Stimulated activated CD4-positive, alpha-beta T cell treated with anti-CD3 and anti-CD28 coated beads, TNF-alpha, amount 100 ng/mL, for 4 hours (primary cell): ENCODE measurements at places on chromosomes 13 and 19.

DNA sequence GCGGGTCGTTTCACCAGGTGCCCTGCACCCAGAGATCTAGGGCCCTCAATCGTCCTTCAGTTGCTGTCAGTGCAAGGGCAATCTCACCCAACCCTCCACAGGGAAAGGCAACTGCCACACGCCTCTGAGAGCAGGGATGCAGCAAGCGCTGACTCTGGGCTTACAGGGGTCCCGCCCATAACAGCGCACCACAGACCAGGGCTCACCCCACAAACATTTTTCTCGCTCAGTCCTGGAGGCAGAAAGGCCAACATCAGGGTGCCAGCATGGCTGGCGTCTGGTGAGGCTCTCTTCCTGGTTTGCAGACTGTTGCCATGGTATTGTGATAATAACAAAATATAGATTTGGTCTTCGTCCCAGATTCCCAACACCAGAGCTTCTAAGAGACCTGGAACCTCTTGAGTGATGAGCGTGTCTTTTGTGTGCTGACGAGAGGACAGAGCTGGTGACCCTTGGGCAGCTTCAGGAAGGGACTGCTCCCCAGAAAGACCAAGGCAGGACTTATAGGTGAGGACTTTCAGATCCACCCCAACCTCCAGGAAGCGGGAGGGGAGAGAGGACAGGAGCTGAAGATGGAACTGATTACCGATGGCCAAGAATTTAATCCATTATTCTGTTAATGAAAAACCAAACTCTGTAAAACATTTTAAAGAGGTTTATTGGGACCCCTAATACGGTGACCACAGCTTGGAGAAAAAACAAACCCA, 51.3 kb downstream of the C13orf46 start:
- no peak for DNase-seq

DNA sequence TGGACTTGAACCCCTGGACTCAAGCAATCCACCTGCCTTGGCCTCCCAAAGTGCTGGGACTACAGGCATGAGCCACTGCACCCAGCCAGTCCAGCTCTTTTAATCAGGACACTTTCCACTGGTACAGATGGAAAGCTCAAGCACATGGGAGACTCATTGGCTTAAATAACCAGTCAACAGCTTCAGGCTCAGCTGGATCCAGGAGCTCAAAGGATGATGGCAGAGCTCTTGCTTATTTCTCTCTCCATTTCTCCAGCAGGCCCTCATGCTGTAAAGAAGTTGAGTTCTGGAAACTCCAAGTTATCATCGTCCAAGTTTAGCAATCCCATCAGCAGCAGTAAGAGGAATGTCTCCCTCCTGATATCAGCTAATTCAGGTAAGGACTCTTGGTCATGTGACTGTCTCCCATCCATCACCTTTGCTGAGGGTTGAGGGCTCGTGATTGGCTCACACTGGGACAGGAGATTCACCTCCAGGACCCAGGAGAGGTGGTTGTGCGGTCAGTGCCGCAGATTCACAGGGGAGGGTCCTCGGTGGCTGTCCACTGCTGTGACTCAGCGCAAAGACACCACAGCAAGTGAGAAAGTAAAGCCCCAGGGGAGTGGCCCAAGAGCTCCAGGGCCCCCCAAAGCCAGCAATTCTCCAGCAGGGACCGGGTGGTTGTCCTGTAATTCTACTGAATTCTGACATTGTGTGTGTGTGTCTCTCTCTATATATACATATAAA, 5.1 kb downstream of the CCL25 start:
- no peak for DNase-seq

DNA sequence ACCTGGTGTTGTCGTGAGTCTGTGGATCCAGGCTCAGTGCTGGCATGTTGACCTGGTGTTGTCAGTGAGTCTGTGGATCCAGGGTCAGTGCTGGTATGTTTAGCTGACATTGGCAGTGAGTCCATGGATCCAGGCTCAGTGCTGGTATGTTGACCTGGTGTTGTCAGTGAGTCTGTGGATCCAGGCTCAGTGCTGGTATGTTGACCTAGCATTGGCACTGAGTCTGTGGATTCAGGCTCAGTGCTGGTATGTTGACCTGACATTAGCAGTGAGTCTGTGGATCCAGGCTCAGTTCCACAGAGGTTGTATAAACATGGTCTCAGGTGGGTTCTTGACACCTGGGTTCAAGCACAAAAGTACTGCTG, 16.8 kb upstream of the PDCD2L start:
- no peak for DNase-seq

DNA sequence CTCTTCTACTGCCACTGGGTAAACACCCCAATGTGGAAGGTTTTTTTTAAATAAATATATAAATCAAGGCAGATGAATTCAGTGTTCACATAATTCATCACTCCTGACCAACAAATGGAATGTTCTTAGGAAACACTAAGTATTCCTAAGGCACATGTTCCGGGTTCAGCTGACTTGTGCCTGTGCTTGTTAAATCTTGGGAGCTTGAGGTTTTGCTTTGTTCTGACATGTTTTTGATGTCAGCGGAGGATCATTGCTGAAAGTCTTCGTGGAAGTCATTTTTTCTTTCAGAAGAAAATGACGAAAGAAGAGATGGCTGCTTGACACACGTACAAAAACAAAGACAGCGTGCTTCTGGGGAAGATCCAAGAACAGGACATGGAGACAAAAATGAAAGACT, 185.8 kb downstream of the MZT1 start:
- no peak for DNase-seq

- DNase-seq: no peak
These were observed 824 bp upstream of the ZNF331 start for GRCh38 chr19:53537121-53537520.

- no peak for DNase-seq
These were observed 2.4 kb upstream of the CATSPERG start for GRCh38 chr19:38333245-38333644.
